ENCODE measurements at places on chromosomes 5 and 9.
A peak's percentile ranks its signal among the peaks of the same experiment; 100 is the strongest.

- DNase-seq: no peak
Measured at GRCh38 chr5:10063997-10064396, 185.7 kb downstream of the ATPSCKMT start.

GRCh38 chr5:173592050-173592669 lies 24.3 kb downstream of the BOD1 start:
- DNase-seq: no peak

GRCh38 chr9:24035816-24036215 lies 209.8 kb upstream of the ELAVL2 start:
- DNase-seq: no peak

- DNase-seq: no peak
Measured at GRCh38 chr5:126846744-126847455, 70.0 kb downstream of the LMNB1 start.

DNA sequence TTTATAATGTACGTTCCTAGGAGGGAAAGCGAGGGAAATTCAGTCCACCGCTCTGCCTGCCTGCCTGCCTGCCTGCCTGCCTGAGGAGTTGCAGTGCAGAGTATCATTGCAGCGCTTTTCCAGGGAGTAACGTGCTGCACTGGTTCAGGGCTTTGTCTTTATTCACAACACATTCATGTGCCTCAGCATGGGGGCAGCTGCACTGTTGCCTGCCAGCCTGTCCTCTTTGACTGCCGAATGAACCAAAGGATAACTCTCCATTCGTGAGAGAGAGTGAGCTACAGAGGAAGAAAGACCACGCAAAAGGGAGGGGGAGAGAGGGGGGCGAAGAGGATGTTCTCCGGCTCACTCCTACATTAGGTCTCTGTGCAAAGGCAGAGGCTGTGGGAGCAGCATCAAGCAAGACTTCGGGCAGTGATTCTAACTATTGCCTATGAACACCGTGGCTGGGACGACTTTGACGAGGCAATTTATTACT lies 791.2 kb downstream of the MAT2B start:
- DNase-seq: peak; percentile 11

DNA sequence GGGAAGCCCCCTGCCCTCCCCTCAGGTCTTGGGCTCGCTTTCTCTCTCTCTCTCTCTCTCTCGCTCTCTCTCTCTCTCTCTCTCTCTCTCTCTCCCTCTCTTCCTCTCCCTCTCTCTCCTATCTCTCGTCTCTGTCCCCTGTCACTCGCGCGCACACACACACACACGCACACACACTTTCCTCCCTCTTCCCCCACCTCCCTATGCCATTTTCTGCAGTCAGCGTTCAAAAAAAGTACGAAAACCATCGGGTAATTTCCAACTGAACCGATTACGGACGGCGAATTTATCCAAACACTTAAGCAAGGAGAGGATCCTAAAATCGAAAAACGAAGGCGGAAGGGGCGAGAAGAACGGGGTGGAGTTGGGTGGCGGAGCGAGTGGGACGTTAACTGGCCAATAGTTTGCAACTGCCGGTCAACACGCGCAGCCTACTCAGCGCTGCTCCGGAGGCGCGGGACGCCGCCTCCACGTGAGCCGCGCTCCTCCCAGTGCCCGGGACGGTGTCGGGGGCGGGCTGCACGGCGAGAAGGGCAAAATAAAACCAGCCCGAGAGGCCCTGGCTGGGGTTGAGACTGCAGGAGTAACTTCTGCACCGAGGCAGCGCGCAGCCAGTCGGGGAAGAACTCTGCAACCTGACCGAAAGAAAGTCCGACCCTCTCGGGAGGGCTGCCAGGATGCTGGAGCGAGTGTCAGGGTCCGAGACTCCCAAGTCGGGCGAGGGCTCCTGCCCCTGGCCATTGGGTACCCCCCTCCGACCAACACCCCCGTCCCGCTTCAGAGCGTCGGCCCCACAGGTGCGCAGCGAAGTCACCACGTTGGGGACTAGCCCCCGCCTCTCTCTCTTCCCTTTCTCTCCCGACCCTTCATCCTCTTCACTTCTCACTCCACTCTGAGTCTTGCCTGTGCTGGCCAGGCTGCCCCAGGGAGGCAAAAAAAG lies 24.9 kb upstream of the ELAVL2 start:
- DNase-seq: peak; percentile 52

DNA sequence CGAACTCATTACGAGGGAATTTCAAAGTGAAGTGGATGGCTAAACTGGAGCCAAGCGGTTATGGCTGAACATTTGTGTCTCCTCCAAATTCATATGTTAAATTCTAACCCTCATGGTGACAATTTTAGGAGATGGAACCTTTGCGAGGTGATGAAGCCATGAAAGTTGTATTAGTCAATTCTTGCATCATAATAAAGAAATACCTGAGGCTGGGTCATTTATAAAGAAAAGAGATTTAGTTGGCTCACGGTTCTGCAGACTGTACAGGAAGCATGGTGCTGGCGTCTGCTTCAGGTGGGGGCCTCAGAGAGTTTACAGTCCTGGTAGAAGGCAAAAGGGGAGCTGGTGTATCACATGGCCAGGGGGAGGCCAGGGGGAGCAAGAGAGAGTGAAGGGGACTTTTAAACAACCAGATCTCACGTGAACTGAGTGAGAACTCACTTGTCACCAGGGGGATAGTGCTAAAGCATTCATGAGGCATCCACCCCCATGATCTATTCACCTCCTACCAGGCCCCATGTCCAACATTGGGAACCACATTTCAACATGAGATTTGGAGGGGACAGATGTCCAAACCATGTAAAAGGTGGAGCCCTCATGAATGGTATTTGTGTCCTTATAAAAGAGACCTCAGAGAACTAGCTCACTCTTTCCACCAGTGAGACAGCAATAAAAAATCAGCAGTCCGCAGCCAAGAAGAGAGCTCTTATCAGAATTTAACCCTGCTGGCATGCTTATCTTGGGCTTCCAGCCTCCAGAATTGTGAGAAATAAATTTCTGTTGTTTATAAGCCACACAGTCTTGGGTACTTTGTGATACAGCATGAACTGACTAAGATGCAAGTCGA lies 143.4 kb downstream of the MTRR start:
- no peak for DNase-seq

DNA sequence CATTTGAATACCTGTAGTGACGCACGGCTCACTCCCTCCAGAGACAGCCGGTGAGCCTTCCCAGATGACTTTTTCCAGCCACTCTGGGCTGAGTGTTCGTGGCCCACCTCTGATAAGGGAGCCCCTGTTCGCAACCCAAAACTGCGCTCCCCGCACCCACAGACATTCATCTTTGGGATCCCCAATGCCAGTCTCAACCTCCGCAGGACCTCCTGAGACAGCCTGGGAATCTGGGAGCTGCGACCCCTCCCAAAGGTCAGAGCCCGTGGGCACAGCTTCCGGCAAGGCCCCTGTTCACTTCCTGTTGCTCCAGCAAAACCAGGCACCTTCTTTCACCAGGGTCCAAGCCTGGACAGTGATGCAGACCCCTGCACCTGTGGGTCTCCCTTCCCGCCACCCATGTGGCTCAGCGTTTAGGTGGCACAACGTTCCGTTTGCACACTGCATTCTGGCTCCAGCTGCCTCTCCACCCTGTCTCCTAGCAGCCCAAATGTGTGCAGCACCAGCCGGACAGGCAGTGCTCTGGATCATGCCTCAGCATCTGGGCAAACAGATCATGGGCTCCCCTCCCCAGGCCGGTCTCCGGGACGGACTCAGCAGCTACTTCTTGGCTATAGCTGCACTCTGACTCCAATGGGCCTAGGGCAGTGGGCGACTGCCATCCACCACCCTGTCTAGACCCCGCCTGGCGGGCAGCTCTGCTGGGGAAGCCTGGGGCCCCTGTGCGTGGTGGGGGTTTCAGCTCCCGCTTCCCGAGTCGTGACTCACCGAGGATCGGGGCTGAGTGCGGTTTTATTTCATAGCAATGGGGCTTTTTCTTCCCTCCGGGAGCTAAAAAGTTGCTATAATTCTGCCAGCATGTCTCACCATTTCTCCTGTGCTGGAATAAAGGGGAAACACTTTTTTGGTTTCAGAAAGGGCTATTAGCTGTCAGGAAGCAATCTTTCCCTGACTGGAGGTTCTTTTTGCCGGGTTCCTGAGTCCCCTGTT lies 156.0 kb downstream of the OLFM1 start:
- no peak for DNase-seq

GRCh38 chr5:78601559-78602314 lies 46.8 kb downstream of the LHFPL2 start:
- no peak for DNase-seq

- no peak for DNase-seq
Measured at GRCh38 chr5:145280214-145280613, 554.9 kb downstream of the PRELID2 start.

GRCh38 chr5:162664846-162665245 lies 597.3 kb downstream of the GABRG2 start:
- no peak for DNase-seq

GRCh38 chr9:78280982-78281668 lies 15.8 kb upstream of the PSAT1 start:
- peak; percentile 71 for DNase-seq

GRCh38 chr5:53616939-53617549 lies 56.6 kb downstream of the NDUFS4 start:
- no peak for DNase-seq

- no peak for DNase-seq
Measured at GRCh38 chr9:87642330-87643106, 83.4 kb upstream of the CTSL start.

DNA sequence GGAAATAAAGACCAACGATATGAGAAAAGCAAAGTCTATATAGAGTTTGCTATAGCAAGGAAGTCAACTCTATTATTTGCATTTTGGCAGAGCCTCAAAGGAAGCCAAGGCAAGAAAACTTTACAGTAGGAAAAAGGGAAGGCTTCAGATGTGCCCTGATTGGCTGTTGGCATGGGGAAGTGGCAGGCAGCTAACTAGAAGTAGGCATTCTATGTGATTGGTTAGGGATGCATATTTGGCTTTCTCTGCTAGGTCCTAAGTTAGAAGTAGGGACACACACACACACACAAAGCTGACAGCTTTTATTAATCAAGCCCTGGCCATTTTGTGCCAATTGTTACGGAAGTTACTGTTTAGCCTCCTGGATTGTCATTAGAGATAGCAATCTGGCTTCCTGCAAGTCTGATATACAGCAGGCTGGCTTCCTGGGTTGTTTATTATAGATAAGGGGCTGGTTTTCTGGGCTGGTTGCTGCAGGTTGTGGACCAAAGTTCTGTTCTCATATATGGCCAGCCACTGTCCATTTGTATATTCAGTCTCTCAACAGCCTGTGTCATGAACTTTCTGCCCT lies 308.1 kb upstream of the GRAMD2B start:
- DNase-seq: no peak

DNA sequence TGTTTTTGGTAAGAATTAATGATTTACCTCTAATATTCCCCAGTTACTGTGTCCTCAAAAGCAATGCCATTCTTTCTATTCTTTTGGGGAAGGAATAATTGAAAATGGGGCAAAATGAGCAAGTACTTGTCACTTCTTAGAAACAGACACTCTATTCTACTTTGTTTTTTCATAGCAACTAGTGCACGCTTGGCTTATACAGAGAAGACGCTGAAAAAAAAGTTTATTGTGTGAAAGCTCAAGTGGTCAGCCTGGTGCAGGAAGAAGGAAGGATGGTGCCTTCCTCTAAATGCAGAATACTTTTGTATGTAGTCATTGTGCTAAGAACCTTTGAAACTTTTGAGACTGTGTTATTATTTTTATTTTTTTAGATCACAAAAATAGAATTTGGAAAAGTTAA lies 29.6 kb downstream of the ANKDD1B start:
- DNase-seq: no peak

DNA sequence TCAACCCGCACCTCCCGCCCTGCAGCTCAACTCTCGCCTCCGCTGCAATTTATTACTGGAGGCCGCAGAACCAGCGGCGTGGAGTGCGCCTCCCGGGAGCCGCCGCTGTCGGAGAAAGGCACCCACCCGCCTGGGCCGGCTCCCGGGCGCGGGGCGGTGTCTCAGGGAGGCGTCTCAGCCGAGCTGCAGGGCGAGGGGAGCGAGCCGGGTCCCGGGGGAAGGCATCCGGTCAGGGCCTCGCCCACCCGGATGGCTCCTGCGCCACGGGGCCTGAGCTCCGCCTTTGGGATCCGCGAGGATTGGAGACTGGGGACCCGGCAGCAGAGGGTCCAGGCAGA lies 32.9 kb downstream of the TSPAN17 start:
- no peak for DNase-seq

- DNase-seq: peak; percentile 25
Measured at GRCh38 chr9:116323012-116323411, 169.4 kb downstream of the PAPPA start.

DNA sequence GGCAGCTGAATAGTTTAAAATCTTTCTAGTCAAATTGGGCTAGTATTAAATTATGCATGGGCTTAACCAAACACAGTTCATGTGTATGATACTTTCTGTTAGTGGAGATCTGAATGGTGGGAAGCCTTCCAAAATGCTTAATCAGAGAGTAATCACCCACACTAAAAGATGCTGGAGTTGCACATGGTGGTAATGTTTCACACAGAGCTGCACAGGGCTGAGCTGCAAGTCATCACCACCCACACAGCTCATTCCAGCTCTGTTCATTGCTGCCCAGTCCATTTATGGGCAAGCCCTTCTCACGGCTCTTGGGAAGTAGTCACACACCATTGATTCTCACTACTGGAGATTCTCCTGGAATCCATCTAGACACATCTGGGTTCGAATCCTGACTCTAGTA lies 351.5 kb upstream of the KCNN2 start:
- peak; percentile 4 for DNase-seq

GRCh38 chr5:14301186-14301585 lies 158.0 kb downstream of the TRIO start:
- DNase-seq: no peak

- DNase-seq: no peak
Measured at GRCh38 chr5:14958188-14958587, 86.6 kb upstream of the ANKH start.

DNA sequence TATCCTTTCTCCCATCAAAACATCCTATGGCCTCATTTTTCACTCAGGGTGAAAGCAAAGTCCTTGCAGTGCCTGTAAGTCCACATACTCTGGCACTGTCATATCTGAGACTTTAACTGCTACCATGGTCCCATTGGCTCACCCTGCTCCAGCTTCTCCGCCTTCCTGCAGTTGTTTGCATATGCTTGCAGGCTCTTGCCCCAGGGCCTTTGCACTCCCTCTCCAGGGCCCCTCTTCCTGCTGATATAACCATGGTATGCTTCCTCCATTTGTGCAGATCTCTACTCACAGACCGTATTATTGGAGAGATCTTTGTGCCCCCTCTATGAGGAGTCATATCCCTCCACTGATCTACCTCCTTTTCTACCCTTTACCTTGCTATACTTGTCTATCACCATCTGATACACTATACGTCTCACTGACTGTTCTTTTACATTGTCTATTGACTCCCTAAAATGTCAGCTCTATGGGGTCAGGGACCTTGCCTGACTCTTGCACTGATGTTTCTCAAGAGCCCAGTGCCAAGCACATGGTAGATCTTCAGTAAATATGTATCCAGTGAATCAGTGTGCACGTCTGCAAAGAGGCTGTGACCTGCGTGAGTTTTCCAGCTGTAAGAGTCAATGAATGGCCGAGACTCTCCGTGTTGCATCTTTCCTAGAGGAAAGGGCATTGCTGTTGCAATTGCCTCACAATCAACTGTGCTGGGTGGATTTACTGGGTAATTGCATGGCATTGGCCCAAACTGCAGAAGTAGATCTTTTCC lies 81.7 kb upstream of the CPEB4 start:
- peak; percentile 64 for DNase-seq

Data from hepatocyte (in vitro differentiated cells).